Activated naive CD4-positive, alpha-beta T cell treated with anti-CD3 and anti-CD28 coated beads, Interleukin-2, amount 50 U/mL, for 16 hours (primary cell): ENCODE measurements at places on chromosomes 2 and 18.
A peak's percentile ranks its signal among the peaks of the same experiment; 100 is the strongest.

- DNase-seq = no peak
Measured at GRCh38 chr2:175855236-175855635, 146.8 kb downstream of the LNPK start.

- DNase-seq = no peak
Measured at GRCh38 chr2:124534028-124534427, 508.9 kb downstream of the CNTNAP5 start.

DNA sequence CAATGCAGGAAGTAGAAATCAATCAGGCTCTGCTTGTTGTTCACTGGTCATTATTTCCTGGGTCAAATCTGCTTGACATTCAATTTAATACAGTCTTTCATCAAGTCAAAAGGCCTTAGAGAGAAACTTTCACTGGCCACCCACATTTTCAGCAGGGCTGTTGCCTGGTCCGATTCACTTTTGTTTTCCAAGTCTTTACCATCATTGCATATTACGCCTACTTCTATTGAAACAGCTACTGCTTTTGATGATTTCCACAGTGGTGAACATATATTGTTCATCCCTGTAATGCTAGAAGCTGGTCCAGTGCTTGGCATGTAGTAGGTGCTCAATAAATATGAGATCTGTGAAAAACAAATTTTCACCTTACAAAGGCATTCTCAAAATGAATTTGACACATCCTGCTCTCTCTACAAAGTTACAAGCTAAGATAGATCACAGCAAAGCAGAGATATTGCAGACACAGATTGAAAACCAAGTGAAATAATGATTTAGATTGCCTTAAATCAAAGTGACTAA, 600.1 kb downstream of the ARHGAP15 start:
- DNase-seq = no peak

DNA sequence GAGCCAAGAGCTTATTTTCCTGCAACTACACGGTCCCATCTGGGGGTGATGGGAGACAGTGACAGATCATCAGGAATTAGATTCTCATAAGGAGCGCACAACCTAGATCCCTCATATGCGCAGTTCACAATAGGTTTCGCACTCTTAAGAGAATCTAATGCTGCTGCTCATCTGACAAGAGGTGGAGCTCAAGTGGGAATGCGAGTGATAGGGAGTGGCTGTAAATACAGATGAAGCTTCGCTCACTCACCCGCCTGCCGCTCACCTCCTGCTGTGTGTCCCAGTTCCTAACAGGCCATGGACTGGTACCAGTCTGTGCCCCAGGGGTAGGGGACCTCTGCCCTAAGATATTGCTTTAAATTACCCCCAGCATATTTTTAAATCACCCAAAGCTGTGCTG, 10.8 kb downstream of the LRRFIP1 start:
- no peak for DNase-seq

DNA sequence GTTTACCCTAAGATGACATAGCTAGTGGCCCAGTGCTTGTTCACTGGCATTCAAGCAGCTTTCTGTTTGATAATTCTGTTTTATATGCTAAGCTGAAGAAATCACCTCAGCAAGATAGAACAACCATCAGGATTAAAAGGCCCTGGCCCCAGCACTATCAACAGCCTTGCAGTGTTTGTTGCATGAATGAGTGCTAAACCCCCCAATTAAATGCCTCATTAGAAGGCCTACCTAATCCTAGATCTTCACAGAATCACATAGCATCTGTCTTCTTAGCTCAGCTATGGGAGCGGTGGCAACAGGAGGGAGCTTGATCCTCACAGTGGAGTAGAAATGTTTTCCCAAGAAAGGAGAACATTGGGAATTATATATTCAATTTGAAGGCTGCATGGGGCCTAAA, 194.1 kb upstream of the HNMT start:
- no peak for DNase-seq

DNA sequence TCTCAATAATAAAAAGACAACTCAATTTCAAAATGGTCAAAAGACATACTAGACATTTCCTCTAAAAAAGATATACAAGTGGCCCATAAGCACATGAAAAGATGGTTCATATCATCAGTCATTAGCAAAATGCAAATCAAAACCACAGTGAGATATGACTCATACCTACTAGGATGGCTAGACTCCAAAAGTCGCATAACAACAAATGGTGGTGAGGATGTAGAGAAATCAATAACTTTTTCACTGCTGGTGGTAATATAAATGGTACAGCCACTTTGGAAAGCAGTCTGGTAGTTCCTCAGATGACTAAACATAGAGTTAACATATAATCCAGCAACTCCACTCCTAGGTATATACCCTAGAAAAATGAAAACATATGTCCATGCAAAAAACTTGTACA, 242.3 kb upstream of the NOL4 start:
- DNase-seq = no peak

DNA sequence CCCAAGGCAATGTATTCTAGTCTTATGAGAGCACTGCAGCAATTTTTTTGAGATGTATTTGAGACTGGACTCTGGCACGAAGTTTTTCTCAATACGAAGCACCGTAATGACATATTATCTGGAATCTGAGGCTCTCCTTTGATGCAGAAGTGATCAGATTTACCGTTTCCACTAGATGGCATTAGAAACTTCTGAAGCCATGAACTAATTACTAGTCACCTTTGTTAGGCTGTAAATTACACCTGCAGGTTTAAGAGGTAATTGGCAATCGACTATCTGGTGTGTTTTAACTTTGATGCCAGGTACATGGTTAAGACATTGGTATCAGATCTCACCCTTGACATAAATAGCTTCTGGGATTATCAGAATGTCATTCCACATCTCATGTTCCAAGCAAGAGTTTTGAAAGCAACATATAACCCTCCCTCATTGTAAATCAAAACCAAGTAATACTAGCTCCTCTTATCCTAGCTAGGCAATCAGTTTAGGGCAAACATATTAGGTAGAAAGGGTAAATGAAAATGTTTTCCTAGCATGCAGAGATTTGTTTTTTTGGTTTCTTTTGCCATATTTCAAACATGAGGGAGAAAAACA, 254.6 kb upstream of the SPRED2 start:
- DNase-seq = no peak

DNA sequence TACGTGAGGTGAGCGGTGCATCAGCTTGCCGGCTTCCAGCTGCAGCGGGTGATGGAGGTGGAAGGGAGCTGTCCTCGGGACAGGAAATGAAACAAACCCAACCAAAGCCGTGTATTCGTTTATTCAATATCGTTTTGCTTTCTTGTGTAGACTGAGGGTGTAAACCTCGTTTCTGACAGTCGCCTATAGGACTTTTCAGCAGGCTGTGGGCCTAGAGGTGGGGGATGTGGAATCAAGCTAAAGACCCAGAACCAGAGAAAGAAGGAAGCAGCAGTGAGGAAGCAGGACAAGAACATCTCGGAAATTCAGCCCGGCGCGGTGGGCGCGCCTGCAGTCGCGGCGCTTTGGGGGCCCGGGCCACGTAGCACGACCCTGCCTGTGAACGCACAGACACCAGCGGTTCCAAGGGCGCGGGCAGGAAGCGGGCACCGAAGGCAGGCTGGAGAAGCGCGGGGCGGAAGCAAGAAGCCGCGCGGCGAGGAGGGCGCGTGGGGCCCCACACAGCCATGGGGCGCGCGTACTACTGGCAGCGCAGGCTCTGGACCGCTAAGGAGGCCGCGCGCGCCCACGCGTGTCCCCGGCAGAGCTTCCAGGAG, 755 bp upstream of the ATP9B start:
- DNase-seq = peak; percentile 39

GRCh38 chr2:74142340-74142739, 5.4 kb downstream of the BOLA3 start:
- no peak for DNase-seq

GRCh38 chr2:54814389-54815147, 91.1 kb downstream of the EML6 start:
- no peak for DNase-seq

DNA sequence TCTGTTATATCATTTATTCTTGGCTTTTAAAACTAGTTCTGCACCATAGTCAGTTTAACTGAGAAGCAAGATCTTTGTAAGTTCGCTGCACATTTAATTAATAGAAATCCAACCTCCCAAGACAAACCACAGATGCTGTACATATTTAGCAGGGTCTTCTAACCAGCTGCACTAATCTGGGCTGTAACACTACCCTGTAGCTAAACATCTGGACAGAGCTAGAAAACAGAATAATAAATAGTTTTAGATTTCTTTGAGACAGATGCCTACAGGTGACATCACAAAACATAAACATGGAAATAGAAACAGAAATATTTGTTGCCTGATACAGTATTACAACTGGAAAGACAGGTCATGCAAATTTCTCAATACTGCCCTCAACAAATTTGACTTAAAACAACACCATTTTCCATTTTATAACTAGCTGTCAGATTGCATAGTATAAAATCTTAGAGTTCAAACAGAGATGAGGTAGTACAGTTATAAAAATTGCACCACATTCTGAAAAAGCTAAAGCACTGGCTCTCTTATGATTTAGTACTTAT, 315.1 kb downstream of the NR4A2 start:
- no peak for DNase-seq

DNA sequence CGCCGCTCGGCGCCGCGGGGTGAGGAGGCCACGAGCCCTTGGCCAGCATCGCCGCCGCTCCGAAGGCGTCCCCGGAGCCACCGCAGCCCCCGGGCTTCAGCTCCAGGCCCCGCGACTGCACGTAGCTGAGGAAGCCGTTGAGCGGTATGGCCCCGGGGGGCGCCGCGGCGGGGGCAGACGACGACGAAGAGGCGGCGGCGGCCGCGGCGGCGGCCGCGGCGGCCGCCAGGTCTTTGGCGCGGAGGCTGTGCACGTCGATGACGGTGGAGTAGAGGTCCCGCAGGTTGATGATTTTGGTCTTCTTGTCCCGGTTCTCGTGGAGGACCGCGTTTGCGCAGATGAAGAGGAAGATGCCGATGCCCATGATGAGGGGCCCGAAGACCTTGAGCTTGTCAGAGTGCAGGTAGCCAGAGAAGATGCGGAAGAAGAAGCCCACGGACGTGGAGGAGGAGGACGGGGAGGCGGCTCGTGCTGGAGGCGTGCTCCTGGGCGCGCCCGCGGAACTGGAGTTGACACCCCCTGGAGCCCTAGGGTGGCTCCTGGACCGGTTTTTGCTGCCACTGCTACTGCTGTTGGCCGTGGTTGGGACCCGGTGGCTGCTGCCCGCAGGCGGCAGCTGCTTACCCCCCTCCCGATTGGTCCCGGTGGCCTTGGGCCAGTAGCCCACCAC, 4.0 kb downstream of the TMEM200C start:
- no peak for DNase-seq

- no peak for DNase-seq
Measured at GRCh38 chr2:150548527-150548926, 61.1 kb upstream of the RND3 start.

DNA sequence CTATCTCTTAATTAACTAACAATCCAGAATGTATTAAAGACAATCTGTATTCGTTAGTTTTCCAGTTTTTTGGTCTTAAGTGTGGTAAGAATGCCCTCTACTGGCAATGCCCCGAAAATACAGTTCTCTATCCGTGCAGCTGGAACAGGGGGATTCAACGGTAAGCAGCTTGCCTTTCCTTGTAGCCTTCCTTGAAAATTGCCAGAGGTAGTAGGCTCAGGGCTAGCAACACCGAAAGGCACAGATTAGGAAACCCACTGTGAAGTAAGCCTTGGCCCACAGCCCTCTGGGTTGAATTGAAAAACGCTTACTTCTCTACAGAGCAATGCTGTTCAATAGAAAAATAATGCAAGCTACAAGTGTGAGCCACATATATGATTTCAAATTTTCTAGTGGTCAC, 17.1 kb upstream of the VPS4B start:
- DNase-seq = peak; percentile 32

DNA sequence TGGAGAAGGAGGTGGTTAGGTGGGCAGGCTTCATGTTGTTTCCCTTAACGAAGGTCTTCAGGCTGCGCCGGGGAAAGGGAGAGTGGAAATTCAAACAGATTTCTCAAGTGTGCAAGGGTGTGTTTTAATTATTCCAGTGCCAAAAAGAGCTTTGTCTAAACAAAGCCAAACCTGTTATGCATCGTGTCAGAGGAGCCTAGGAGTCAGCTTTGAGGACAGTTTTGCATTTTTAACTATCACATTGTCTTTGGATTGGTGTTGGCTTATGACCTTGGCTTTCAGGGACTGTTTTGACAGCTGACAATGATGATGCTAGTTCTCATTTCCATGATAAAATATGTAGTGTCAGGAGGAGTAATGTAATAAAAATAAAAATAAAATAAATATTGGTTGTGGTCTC, 144.8 kb downstream of the LDLRAD4 start:
- no peak for DNase-seq
